HepG2 (cell line): ENCODE measurements at places on chromosomes 16 and 17.
A peak's percentile ranks its signal among the peaks of the same experiment; 100 is the strongest.

GRCh38 chr17:42359133-42359532, 29.1 kb downstream of the STAT3 start:
- no peak overlapping the region for H3K4me3 ChIP-seq
- H3K4me1 ChIP-seq = peaks cover 28% of the 10 kb centered on the region
- H3K36me3 ChIP-seq = peaks cover 2% of the 10 kb centered on the region
- no peak overlapping the region for H3K27ac ChIP-seq
- no peak for DNase-seq

DNA sequence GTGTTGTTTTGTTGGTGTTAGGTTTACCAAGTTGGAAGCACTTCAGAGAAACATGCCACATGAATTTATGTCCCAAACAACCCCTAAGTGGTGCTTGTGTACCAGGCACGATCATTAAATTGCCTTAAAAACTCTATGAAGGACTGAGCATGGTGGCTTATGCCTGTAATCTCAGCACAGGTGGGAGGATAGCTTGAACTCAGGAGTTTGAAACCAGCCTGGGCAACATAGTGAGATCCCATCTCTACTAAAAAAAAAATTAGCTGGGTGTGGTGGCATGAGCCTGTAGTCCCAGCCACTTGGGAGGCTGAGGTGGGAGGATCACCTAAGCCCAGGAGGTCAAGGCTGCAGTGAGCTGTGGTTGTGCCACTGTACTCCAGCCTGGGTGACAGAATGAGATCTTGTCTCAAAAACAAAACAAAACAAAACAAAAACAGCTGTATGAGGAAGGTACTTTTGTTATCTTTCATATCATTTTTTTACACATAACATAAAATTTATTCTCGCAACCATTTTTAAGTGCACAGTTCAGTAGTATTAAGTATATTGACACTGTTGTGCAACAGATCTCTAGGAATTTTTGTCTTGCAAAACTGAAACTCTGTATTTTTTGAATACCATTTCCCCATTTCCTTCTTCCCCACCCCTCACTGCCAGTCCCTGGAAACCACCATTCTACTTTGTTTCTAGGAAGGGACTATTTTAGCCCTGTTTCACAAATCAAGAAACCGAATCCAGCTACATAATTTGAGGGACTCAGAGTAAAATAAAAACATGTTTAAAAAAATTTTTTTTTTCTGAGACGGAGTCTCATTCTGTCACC, 14.3 kb upstream of the RBBP6 start:
- peaks cover 8% of the 10 kb centered on the region for H3K27me3 ChIP-seq
- no peak overlapping the region for H3K4me3 ChIP-seq
- no peak overlapping the region for H3K27ac ChIP-seq

DNA sequence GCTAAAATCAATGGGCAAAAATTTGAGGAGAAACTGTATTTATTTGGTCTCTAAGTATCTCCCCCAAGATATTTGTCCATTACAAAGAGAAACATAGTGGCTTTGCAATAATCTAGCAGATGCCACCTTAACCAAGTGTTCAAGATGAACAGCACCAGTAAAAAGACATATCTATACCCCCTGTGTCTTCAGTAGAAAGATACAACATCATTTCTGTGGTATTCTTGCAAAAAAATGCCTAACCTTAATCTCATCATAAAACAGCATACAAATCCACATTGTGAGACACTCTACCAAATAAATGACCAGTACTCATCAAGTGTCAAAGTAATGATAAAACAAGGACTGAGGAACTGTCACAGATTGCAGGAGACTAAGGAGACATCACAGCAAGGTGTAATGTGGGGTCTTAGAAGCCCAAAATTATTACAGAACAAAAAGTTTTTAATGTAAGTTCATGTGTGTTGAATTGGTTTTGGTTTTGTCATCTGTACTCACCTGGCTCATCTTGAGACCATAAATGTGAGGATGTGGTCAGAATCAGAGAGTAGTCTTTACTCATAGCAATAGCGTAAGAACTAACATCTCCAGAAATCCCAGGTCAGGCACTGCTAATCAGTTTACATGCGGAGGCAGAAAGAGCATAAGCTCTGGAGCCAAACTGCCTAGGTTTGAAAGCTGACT, 77.2 kb downstream of the AATF start:
- DNase-seq = no peak
- H3K27ac ChIP-seq = no peak overlapping the region
- no peaks in the 10 kb centered on the region for H3K27me3 ChIP-seq
- no peak overlapping the region for H3K4me3 ChIP-seq
- peaks cover 18% of the 10 kb centered on the region; the same call in 2 of the 3 replicates for H3K36me3 ChIP-seq

- no peak for DNase-seq
- H3K27me3 ChIP-seq = no peaks in the 10 kb centered on the region; the same call in 1 of the 2 replicates
- no peaks in the 10 kb centered on the region for H3K36me3 ChIP-seq
- H3K27ac ChIP-seq = no peak overlapping the region
- no peak overlapping the region for H3K4me3 ChIP-seq
Measured at GRCh38 chr17:6547336-6547735, 9.0 kb downstream of the PITPNM3 start.

- peaks cover 28% of the 10 kb centered on the region for H3K4me1 ChIP-seq
- no peak for DNase-seq
- H3K4me3 ChIP-seq = no peak overlapping the region
- H3K27ac ChIP-seq = no peak overlapping the region
Measured at GRCh38 chr16:50340578-50340977, 28.2 kb downstream of the BRD7 start.

GRCh38 chr17:18139949-18140348, 31.4 kb downstream of the MYO15A start:
- DNase-seq = peak; percentile 39
- H3K27me3 ChIP-seq = no peaks in the 10 kb centered on the region
- no peaks in the 10 kb centered on the region for H3K36me3 ChIP-seq
- peaks cover 45% of the 10 kb centered on the region for H3K4me1 ChIP-seq
- H3K4me3 ChIP-seq = no peak overlapping the region

- H3K4me1 ChIP-seq = peaks cover 35% of the 10 kb centered on the region
- no peaks in the 10 kb centered on the region for H3K36me3 ChIP-seq
- H3K27me3 ChIP-seq = peaks cover 4% of the 10 kb centered on the region
- no peak within 1 kb of the TSS for H3K27ac ChIP-seq
- H3K4me3 ChIP-seq = no peak within 1 kb of the TSS; the same call in 1 of the 2 replicates
Measured at GRCh38 chr17:3964203-3965117, at the start of gene ATP2A3. ATP2A3 (minus strand) TSS chr17:3964437; CDS start chr17:3964291, 146 bp downstream.

DNA sequence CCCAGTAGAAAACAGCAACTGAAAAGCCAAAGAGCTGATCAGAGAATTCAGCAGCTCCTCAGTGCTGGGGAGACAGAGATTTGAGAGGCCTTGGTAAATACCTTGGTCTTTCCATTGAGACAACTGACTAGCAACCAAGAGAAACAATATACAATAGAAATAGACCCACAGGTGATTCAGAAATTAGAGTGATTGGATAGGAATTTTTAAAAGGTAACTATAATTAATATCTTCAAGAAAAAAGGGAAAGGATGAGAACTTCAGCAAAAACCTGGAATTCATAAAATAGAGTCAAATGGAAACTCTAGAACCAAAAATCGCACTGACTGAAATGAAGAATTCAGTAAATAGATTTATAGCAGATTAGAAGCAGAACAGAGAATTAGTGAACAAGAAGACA, 32.5 kb upstream of the ITGAX start:
- no peak overlapping the region for H3K27ac ChIP-seq
- no peaks in the 10 kb centered on the region for H3K36me3 ChIP-seq
- H3K4me3 ChIP-seq = no peak overlapping the region
- no peak for DNase-seq
- peaks cover 12% of the 10 kb centered on the region; the same call in 1 of the 3 replicates for H3K27me3 ChIP-seq

- peaks cover 35% of the 10 kb centered on the region for H3K36me3 ChIP-seq
- no peak for DNase-seq
- H3K27me3 ChIP-seq = no peaks in the 10 kb centered on the region
- peak overlapping the region; percentile 61 for H3K4me3 ChIP-seq
Measured at GRCh38 chr17:40139566-40140058, 725 bp upstream of the CASC3 start.

GRCh38 chr17:49285716-49286115, 55.1 kb upstream of the PHOSPHO1 start:
- DNase-seq = no peak
- H3K27me3 ChIP-seq = no peaks in the 10 kb centered on the region
- H3K36me3 ChIP-seq = no peaks in the 10 kb centered on the region

GRCh38 chr17:56173026-56173425, 19.8 kb downstream of the ANKFN1 start:
- H3K4me3 ChIP-seq = no peak overlapping the region
- H3K36me3 ChIP-seq = no peaks in the 10 kb centered on the region
- H3K27ac ChIP-seq = no peak overlapping the region
- no peaks in the 10 kb centered on the region for H3K27me3 ChIP-seq
- no peak for DNase-seq

DNA sequence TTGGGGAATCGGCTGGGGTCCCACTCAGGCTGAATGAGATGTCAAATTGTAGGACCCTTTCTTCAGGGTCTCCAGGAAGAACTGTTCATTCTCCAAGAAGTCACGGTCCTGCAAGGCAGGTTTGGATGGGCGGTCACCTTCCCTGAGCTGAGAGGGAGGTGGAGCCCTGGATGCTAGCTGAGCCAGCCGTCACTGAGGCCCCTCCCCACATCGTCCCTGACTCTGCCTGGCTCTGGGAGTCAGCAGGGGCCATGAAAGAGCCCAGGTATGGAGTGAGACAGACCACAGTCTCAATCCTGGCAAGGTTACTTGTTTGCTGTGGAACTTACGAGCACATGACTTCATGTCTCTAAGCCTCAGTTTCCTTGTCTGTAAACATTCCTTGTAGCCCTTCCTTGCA, 6.0 kb upstream of the MRPL38 start:
- H3K4me3 ChIP-seq = no peak overlapping the region
- H3K27me3 ChIP-seq = no peaks in the 10 kb centered on the region
- H3K27ac ChIP-seq = no peak overlapping the region
- peaks cover 30% of the 10 kb centered on the region for H3K4me1 ChIP-seq
